ENCODE measurements at places on chromosomes 2 and 18. TPM values are rescaled to one million over a fixed set of nuclear protein-coding genes. Genes with fewer than 3 reads are reported as not detected.

C1GALT1C1L gene
- not detected for polyA plus RNA-seq

TCF4 gene
- 0.62 TPM for polyA plus RNA-seq

IL36G gene
- polyA plus RNA-seq, result not detected

CDK5R2 gene
- not detected for polyA plus RNA-seq

CPO gene
- not detected for polyA plus RNA-seq

FAHD2A gene
- polyA plus RNA-seq, result 20.0 TPM

CPLX4 gene
- polyA plus RNA-seq, result not detected

GALNT14 gene
- polyA plus RNA-seq, result not detected

ALKAL2 gene
- not detected for polyA plus RNA-seq

NPHP1 gene
- 1.0 TPM for polyA plus RNA-seq

TDRD15 gene
- polyA plus RNA-seq, result 0.05 TPM

NPPC gene
- polyA plus RNA-seq, result not detected

IAH1 gene
- polyA plus RNA-seq, result 81.0 TPM

IL1R2 gene
- not detected for polyA plus RNA-seq

SIX3 gene
- not detected for polyA plus RNA-seq

APOB gene
- polyA plus RNA-seq, result not detected

NGEF gene
- polyA plus RNA-seq, result not detected

IL1RN gene
- not detected for polyA plus RNA-seq

DCC gene
- polyA plus RNA-seq, result not detected

All from CD8-positive, alpha-beta memory T cell (primary cell).